CD14-positive monocyte (primary cell): ENCODE measurements at places on chromosomes 12 and 14. TPM values are rescaled to one million over a fixed set of nuclear protein-coding genes. Genes with fewer than 3 reads are reported as not detected.

DNA sequence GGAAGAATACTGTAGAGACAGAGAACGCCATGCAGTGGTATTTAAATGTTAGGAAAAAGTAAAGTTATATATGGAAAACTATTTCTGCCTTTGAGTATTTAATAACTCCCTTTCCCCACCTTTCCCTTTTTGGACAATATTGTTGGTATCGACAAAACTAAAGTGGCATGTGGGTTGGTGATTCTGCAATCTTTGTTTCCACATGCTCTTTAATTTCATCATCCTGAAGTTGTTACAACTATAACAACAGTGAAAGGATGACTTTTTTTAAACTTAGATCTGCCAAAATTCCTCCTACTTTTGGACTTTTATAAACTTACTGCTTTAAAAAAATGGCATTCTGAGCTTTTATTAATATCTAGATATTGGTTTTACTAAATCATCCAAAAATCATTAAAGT, 25.3 kb downstream of the TTC8 start:
- no peaks in the 10 kb centered on the region for H3K27me3 ChIP-seq
- H3K27ac ChIP-seq = no peak overlapping the region
- no peak for DNase-seq

- H3K27ac ChIP-seq = no peak overlapping the region
- no peak overlapping the region for H3K4me3 ChIP-seq
- no peaks in the 10 kb centered on the region for H3K27me3 ChIP-seq
- H3K36me3 ChIP-seq = peaks cover 100% of the 10 kb centered on the region
Observed at GRCh38 chr12:3655328-3655900, 97.5 kb downstream of the CRACR2A start.

GRCh38 chr12:54725233-54725843, 77.2 kb upstream of the DCD start:
- no peak for DNase-seq
- H3K4me1 ChIP-seq = no peaks in the 10 kb centered on the region
- no peaks in the 10 kb centered on the region for H3K27me3 ChIP-seq
- no peak overlapping the region for H3K4me3 ChIP-seq
- no peak overlapping the region for H3K27ac ChIP-seq

GRCh38 chr12:4293966-4294505, 20.5 kb downstream of the CCND2 start:
- no peaks in the 10 kb centered on the region for H3K27me3 ChIP-seq
- DNase-seq = no peak
- H3K4me3 ChIP-seq = no peak overlapping the region
- H3K27ac ChIP-seq = no peak overlapping the region
- H3K4me1 ChIP-seq = peaks cover 15% of the 10 kb centered on the region

- no peak overlapping the region for H3K27ac ChIP-seq
- no peaks in the 10 kb centered on the region for H3K4me1 ChIP-seq
- no peaks in the 10 kb centered on the region for H3K27me3 ChIP-seq
Observed at GRCh38 chr12:105164068-105164467, 56.5 kb downstream of the WASHC4 start.

DNA sequence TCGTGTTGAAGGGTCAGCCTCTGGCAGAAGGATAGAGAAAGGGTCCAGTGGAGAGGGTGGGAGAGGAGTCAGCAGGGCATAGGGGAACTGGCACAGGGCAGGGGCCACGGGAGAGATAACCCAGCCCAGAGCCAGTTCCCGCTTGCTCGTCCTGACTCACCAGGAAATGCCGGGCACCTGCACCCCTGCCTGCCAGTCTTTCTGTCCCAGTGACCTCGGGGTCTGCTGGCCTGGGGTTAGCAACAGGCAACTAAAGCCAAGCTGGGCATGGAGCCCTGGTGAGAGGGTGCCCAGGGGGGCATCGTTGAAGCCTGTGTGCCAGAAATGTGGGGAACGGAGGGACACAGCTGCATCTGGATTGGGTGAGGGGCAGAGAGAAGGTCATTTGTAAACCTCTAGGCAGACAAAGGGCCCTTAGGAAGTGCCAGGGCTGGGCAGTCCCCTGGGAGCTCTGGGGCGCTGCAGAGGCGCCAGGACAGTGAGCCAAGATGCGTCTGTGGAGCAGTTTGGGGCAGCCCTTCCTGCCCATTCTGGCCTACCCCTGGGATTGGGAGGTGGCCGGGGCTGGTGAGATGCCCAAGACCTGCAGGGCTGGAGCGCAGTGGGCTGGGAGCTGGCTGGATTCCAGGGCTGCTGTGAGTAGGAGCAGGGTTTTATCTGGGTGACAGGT, 5.5 kb downstream of the TNFAIP2 start:
- peaks cover 50% of the 10 kb centered on the region for H3K4me1 ChIP-seq
- DNase-seq = no peak
- H3K27ac ChIP-seq = no peak overlapping the region
- no peak overlapping the region for H3K4me3 ChIP-seq
- H3K36me3 ChIP-seq = peaks cover 82% of the 10 kb centered on the region
- H3K27me3 ChIP-seq = no peaks in the 10 kb centered on the region

GRCh38 chr12:25253371-25254068, 2.8 kb upstream of the KRAS start:
- no peak overlapping the region for H3K4me3 ChIP-seq

DNA sequence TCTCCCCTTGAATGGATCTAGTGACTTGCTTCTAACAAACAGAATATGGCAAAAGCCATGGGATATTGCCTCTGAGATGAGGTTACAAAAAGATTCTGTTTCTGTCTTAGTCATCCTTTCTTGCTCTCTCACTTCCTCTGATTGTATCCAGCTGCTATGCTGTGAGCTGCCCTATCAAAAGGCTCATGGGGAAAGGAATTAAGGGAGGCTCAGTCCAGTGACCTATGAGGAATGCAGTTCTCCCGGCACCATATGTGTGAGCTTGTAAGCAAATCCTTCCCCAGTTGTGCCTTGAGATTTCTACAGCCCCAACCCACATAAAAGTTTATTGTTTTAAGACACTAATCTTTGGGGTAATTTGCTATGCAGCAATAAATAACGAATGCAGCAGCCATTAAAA, 183.1 kb downstream of the KLHL28 start:
- no peaks in the 10 kb centered on the region for H3K27me3 ChIP-seq
- no peak overlapping the region for H3K4me3 ChIP-seq
- H3K4me1 ChIP-seq = no peaks in the 10 kb centered on the region
- H3K36me3 ChIP-seq = no peaks in the 10 kb centered on the region
- no peak overlapping the region for H3K27ac ChIP-seq

GRCh38 chr12:32997471-32997870, 100.9 kb upstream of the PKP2 start:
- no peak overlapping the region for H3K27ac ChIP-seq
- H3K27me3 ChIP-seq = no peaks in the 10 kb centered on the region
- no peak for DNase-seq
- H3K4me1 ChIP-seq = no peaks in the 10 kb centered on the region
- no peak overlapping the region for H3K4me3 ChIP-seq
- H3K36me3 ChIP-seq = no peaks in the 10 kb centered on the region

GRCh38 chr12:53287741-53288216, 7.6 kb upstream of the PFDN5 start:
- no peak overlapping the region for H3K27ac ChIP-seq
- H3K36me3 ChIP-seq = peaks cover 42% of the 10 kb centered on the region
- no peaks in the 10 kb centered on the region for H3K4me1 ChIP-seq
- no peaks in the 10 kb centered on the region for H3K27me3 ChIP-seq
- DNase-seq = peak; percentile 42

MAP3K9 gene
- polyA plus RNA-seq = not detected

RNU4-1 gene
- not detected for polyA plus RNA-seq
